Endothelial cell (in vitro differentiated cells): ENCODE measurements at places on chromosomes 4 and X.

DNA sequence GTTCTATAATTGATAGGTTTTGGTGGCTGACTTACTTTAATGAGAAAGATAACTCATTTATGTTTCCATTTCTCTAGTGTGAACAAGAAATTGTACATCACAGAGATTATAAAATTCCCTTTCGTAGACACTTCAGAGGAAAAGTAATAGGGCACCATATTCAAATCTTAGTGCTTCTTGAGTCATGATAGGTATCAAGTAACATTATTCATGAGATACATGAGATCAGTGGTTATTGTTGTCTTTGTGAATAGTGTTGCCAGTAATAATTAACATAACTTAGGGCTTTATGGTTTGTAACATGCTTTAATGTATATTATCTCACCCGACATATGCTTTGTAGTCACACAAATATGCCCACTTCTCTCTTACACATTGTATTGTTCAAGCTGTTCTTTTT lies 73.7 kb upstream of the IL15 start:
- no peak for DNase-seq

DNA sequence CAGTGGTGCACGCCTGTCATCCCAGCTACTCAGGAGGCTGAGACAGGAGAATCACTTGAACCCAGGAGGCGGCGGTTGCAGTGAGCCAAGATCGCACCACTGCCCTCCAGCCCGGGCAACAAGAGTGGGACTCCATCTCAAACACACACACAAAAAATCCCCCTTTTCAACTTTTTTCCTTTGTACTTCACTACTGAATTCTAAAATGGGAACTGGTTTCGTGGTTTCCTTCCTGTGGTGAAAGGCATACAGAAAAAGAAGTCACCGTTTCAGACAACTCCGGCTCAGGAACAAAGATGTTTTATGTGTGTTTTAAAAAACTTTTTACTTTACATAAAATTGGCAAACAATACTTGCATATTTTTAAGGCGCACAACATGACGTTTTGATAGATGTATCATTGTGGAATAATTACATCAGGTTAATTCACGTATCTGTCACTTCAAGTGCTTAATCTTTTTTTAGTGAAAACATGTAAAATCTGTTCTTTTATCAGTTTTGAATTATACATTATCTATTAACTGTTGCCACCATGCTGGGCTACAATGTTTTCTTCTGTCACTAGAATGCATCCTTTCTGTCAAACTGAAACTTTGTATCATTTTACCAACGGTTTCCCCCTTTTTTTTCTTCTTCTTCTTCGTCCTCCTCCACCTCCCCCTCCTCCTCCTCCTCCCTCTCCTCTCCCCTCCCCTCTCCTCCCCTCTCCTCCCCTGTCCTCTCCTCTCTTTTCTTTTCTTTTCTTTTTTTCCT lies 186.0 kb downstream of the CRLF2 start:
- DNase-seq: no peak

DNA sequence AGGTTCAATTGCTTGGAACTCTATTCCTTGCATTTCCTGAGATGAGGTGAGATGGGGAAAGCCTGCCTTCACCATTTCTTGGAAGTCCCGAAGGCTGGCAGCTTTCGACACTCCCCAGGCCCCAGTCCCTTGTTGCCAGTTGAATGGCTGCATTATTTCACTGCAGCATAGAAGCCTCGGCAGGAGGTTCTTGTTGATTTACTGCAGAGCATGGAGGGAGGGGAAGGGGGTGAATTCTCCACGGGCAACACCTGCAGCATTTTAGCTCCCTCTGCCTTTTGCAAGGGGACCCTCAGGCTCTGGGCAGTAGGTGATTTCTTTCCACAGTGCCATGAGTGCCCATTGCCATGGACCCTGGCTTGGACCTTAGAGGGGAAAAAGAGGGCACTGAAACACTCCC lies 10.7 kb upstream of the BCLAF3 start:
- DNase-seq: no peak

- DNase-seq: no peak
Observed at GRCh38 chrX:45712067-45712466, 511.4 kb upstream of the DIPK2B start.

GRCh38 chrX:37754516-37754915 lies 25.3 kb upstream of the CYBB start:
- DNase-seq: no peak

- DNase-seq: no peak
Observed at GRCh38 chrX:109840585-109840984, 107.5 kb upstream of the ACSL4 start.

DNA sequence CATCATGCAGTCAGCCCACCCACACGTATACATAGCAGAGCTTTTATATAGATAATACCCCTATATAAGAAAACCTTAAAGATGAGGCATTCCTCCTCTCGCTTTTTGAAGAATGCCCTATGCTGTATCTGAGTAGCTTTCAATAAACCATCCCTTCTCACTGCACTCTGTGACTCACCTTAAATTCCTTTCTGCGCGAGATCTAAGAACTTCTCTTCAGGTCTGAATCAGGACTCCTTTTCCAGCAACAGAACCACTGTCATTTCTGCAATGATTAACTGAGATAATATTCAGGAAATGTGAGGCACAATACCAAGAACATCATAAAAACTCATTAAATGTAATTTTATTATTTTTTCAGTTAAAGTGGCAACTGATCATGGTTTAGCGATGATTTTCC lies 76.4 kb upstream of the DCLK2 start:
- no peak for DNase-seq

DNA sequence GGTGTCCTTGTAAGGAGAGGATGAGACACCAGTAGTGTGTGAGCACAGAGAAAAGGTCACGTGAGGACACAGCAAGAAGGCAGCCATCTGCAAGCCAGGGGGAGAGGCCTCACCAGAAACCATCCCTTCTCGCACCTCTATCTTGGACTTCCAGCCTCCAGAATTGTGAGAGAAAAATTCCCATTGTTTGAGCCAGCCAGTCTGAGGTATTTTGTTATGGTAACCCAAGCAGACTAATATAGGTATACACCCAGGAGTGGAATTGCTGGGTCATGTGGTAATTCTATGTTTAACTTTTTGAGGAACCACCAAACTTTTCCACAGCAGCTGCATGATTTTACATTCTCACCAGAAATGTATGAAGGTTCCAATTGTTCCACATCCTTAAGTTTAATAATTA lies 25.6 kb downstream of the ZDHHC9 start:
- no peak for DNase-seq

GRCh38 chr4:38080061-38080974 lies 120.1 kb downstream of the PTTG2 start:
- DNase-seq: no peak

- DNase-seq: no peak
Observed at GRCh38 chr4:84171871-84172270, 327.2 kb downstream of the NKX6-1 start.

GRCh38 chr4:75699299-75699698 lies 25.1 kb upstream of the USO1 start:
- DNase-seq: no peak

DNA sequence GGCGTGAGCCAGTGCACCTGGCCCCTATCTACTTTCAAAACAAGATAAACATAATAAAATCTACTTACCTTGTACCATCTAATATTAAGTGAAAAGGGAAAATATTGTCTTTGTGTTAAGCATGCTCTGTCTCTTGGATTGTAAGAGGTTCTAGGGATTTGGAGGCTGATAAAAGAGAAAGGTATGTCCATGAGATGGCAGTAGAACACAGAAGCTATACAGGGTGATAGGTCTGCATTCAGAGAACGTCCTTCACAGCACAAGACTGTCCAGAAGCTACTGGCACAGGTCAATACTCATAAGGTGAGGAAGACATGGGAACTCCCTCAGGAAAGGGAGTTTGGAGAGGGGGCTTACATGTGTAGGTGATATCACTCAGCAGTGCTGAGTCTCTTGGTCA lies 135.5 kb downstream of the TMEM47 start:
- no peak for DNase-seq

GRCh38 chr4:121338518-121338917 lies 42.3 kb downstream of the QRFPR start:
- no peak for DNase-seq

DNA sequence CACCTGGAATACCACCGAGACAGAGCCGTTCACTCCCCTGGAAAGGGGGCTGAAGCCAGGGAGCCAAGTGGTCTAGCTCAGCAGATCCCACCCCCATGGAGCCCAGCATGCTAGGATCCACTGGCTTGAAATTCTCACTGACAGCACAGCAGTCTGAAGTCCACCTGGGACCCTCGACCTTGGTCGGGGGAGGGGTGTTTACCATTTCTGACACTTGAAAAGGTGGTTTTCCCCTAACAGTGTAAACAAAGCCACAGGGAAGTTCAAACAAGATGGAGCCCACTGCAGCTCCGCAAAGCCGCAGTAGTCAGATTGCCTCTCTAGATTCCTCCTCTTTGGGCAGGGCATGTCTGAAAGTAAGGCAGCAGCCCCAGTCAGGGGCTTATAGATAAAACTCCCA lies 243.2 kb downstream of the RASL11B start:
- DNase-seq: no peak

DNA sequence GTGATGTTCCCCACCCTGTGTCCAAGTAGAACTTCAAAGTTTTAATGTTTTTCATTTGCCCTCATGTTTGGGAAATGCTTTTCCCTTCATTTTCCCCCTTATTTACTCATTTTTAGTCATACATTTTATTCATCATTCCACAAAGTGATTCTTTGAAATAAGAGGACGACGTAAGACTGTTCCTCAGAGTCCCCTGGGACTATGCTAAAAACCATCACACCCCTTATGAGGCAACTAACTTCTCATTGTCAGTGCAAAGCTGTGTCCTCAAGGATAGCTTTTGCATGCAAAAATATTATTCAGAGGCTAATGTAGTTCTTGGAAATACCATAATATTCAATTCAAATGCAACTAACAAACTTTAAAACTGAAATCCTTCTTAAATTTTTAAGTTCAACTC lies 14.8 kb upstream of the ADGRG2 start:
- no peak for DNase-seq

- no peak for DNase-seq
Observed at GRCh38 chr4:74111306-74111975, 12.4 kb upstream of the CXCL2 start.

GRCh38 chr4:118046323-118046722 lies 12.0 kb downstream of the NDST3 start:
- DNase-seq: no peak

DNA sequence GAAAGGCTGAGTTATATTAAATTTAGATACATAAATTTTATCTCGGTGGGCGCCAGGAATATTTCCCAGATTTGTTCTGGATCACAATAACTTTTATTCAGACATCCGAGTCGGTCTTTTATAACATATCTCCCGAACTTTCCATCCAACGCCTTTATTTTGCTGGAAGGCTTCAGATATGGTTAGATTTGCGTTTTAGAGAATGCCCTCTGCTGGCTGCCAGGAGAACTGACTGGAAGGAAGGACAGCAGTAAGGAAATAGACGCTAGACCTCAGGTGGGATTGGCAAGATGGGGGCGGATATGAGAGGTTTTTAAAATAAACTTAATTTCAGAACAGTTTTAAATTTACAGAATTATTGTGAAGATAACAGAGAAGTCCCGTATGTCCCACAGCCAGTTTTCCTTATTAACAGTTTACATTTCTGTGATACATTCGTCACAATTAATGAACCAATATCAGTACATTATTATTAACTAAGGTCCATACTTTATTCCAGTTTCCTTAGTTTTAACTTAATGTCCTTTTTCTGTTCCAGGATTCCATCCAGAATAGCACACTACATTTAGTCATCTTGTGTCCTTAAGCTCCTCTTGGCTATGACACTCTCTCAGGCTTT lies 4.6 kb upstream of the KANTR start:
- DNase-seq: no peak

- DNase-seq: no peak
Observed at GRCh38 chr4:187491286-187491685, 504.3 kb upstream of the ZFP42 start.

DNA sequence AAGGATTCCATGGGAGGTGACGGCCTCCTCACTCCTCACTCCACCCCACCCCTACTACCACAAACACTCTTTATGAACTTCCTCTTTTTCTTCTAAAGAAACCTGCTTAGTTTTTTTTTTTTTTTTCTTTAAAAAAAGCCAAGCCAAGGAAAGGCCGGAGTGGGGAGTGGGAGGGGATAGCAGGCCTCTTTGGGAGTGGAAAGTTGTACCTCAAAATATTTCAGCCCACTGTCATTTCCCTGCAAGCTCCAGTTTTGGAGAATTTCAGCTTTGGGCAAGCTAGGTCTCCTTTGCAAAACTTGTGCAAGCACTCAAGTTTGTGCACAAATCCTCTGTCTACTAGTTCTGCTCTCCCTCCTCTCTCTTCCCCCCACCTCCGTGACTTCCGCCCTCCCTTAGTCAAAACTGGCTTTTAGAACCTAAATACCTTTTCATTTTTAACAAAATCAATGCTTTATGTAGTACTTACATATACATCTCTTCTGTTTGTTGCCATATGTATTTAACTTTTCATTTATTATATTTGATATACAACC lies 512 bp upstream of the ANTXR2 start:
- no peak for DNase-seq

- DNase-seq: no peak
Observed at GRCh38 chr4:112361181-112361791, 64.1 kb downstream of the ALPK1 start.

- no peak for DNase-seq
Observed at GRCh38 chr4:22430626-22431025, 85.2 kb downstream of the ADGRA3 start.

DNA sequence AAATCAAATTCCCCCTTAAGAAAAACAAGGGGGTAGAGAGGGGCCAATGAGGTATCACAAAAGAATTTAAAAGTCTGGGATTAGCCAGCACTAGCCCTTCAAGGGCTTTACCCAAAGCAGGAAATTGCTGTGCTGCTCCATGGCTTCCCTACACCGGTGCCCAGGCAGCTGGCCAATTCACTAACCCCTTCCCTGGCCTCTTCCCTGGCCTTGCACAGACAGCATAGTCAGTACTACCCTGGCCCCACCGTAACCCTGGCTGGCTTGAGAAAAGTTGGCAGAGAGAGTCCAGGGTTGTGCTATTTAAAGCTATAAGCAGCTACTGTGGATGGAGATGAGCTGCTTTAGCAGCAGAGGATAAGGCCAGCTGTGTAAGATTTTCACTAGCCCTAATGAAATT lies 43.1 kb downstream of the ADAMTS3 start:
- no peak for DNase-seq

DNA sequence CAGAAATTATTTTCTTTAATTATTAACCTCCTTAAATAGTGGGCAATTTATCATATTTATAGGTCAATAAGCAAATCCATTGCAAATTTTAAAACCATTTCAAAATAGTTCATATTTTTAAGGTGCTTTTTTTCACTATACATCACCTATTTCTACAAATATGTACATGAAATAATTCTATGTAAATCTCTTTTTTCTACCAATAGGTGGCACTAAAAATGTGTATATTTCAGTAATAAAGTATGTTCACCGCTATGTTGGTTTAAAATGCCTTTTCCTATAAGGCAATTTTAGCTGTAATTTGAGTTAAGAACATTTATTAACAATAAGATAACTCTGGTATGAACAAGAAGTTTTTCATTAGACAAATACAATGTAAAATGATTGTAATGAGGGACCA lies 672.2 kb downstream of the KCTD8 start:
- no peak for DNase-seq

GRCh38 chrX:136742721-136743379 lies 37.9 kb downstream of the ARHGEF6 start:
- no peak for DNase-seq

- no peak for DNase-seq
Observed at GRCh38 chr4:114615435-114615834, 16.8 kb downstream of the UGT8 start.

GRCh38 chr4:106424426-106424825 lies 55.8 kb upstream of the GIMD1 start:
- no peak for DNase-seq
